ENCODE measurements at places on chromosomes 16 and 17. TPM values are rescaled to one million over a fixed set of nuclear protein-coding genes. Genes with fewer than 3 reads are reported as not detected.

The TBC1D26 gene
- polyA plus RNA-seq: not detected

The TPSAB1 gene
- not detected for polyA plus RNA-seq

The HP gene
- not detected for polyA plus RNA-seq

The IRX3 gene
- polyA plus RNA-seq: not detected

The FBXO39 gene
- polyA plus RNA-seq: 0.12 TPM

The GGT6 gene
- polyA plus RNA-seq: not detected

The MAF gene
- polyA plus RNA-seq: 0.07 TPM

The KRT25 gene
- polyA plus RNA-seq: not detected

The TMEM106A gene
- polyA plus RNA-seq: 4.5 TPM

The CTRB2 gene
- not detected for polyA plus RNA-seq

The TACO1 gene
- 23.2 TPM for polyA plus RNA-seq

The KRT31 gene
- not detected for polyA plus RNA-seq

The ERBB2 gene
- 21.2 TPM for polyA plus RNA-seq

The SLC25A39 gene
- polyA plus RNA-seq: 43.4 TPM

- no peak for DNase-seq
Measured at GRCh38 chr17:52237151-52237550, 78.6 kb upstream of the CA10 start.

DNA sequence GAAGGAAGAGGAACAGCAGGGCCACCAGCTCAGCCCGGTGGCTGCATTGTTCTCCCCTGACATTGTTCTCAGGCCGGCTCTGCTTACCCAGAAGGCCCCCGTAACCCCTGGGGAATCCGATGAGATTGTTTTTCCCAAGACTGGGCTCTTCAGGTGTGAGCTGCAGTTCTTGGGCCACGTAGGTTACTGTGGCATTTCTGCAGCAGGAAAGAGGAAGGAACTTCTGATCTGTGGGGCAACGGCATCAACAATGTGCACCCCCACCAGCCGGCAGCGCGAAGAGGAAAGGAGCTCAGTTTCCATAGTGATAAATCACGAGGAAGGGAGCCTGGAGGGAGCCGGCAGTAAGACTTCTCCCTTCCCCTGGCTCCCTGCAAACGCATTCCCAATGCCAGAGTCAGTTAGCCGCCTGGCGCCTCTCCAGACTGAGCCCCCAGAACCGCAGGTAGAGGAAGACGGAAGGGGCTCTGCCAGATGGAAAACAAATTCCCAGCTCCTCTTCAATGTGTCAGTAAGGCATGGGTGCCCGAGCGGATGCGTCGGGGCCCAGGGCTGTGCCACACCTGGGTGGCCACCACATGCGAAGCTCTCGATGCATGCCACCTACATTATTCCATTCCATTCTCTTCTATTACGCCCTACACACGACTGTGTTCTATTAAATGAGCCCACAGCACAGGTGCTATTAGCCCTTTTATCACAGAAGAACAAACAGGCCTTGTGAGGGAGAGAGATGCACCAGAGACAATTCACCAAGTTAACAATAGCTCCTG lies 21.5 kb upstream of the PECAM1 start:
- DNase-seq: no peak

GRCh38 chr17:31272236-31272635 lies 24.8 kb downstream of the OMG start:
- DNase-seq: no peak

DNA sequence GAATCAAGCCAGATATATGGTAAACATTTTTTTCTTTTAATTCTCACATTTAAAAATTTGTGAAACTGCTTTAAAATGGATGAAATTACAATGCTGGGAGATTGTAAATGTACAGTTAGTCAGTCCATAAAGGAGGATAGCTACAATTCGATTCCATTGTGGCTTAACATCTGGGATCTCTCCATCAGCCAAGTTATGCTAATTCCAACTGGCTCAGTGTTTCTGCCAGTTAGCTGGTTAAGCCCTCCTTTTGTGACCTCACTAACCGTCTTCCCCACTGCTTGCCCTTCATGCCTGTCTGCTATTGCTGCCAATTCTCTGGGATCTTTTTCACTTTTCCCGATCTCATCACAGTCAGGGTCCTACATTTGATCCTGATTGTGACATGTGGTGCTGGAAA lies 1347.6 kb downstream of the CDH11 start:
- no peak for DNase-seq

DNA sequence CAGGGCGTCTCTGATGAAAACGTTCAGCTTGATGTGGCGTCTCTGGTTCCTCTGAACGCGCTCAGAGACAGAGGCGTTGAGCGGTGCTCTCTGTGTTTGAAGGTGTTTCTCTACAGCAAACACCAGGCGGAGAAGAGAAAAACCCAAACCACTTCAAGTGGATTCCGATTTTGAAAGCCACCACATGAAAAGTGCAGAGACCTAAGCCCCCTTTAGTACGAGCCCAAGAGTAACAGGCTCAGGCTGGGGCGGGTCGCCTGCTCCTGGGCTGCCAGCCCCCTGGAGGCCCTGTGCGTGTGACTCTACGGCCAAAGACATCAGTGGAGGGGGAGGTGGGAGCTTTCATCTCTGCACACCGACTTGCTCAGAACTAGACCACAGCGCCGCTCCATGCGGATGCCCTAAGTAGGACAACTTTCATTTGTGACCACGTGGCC lies 328.4 kb downstream of the MAF start:
- no peak for DNase-seq

DNA sequence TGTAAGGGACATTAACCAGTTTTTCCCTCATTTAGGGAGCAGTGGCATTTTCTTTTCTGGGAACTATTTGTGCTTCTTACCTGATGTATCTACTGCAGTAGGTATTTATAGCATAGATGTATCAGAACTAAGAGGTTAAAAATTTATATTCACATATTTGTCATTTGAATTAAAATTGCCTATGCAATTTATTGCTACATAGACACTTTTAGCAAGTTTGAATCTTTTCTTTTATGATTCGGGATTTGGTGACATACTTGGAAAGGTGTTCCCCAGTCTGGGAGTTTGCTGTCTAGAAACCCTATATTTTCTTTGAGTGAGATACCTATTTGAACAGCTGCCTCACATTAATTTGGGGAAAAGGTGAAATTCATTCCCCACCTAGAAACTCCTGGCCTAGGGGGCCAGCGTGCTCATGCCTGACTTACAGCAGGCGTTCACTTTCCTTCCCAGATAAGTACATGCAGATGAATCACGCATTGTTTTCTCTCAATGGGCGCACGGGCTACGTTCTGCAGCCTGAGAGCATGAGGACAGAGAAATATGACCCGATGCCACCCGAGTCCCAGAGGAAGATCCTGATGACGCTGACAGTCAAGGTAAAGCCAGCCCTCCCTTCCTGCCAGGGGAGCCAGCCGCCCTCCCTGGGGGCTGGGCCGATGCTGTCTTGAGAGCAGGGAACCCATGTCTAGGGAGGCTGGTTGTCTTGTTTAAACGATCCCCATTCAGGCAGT lies 73.8 kb downstream of the SDR42E1 start:
- no peak for DNase-seq

GRCh38 chr17:30922235-30923030 lies 688 bp downstream of the ADAP2 start:
- DNase-seq: no peak

DNA sequence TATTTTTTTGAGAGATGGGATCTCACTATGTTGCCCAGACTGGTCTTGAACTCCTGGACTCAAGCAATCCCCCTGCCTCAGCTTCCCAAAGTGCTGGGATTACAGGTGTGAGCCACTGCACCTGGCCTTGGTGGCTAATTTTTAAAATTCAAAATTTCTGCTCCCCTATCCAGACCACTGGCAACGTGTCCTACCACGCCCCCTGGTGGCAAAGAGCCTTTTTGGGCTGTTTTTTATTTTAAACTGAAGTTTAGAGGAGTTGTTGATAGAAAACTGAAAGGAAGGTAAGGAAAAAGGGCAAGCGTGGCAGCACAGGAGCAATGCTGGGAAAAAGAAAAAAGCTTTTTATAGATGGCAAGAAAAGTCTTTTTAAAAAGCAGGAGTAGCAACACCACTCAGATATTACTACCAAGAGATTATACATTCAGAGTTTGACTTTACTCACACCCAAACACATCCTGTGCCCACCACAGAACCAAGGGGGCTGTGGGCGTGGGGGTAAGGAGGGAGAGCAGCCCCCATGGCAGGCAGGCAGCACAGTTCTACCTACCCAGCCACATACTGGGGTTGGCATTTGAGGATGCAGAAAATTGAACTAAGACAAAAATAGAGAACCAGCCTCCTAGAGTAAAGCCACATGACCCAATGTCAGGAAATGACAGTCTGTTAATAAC lies 4.2 kb upstream of the MXRA7 start:
- DNase-seq: no peak

DNA sequence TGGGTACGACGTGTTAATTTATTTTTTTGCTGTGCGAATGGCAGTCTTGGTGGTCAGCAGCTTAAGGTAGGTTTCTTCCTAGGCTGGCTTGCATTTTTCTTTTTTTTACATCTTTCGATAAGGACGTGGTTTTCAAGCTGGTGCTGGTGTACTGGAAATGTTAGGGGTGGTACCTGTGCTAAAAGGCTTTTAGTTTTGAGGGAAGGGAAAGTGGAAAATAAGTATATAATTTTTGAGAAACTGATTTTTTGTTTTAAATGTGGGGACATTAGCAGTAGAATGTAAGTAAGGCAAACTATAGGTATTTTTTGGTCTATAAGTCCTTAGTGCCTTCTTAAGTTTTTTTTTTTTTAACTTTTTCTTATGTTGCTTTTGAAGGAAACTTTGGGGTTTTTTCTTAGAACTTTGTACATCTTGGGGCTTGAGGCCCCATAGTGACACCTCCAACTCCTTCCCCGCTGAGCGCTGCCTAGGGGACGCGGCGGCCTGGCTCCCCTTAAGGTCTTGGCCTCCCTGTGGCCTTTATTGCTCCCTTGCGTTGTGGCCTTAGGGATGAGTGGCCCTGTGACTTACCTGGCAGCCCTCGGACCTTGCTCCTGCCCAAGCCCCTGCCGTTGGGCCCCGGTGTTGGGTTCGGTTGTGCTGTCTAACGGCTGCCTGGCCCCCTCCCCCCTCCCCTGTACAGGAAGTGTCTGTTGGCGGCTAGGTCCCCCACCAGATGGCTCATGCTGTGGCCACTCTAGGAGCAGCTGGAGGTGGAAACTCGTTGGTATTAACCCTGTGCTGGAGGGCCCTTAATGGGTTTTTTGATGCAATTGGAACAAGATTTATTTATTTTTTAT lies 88.0 kb upstream of the RPRML start:
- peak; percentile 76 for DNase-seq

DNA sequence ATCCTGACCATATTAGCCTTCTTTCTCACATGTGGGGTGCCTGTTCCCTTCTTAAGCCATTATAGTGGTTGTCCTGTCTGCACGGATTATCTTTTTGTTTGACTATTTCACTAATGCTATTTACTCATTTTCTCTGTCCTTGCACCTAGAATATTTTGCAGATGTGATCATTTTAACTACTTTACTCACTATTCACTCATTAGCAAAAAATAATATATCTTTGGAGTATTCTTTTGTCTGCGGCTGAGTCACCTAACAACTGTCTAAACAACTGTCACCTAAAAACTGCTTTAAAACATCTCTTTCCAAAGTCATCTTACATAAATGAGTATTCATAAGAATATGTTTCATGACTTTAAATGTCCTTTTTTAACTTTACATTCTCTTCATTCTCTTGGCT lies 87.4 kb downstream of the KCNJ2 start:
- no peak for DNase-seq

DNA sequence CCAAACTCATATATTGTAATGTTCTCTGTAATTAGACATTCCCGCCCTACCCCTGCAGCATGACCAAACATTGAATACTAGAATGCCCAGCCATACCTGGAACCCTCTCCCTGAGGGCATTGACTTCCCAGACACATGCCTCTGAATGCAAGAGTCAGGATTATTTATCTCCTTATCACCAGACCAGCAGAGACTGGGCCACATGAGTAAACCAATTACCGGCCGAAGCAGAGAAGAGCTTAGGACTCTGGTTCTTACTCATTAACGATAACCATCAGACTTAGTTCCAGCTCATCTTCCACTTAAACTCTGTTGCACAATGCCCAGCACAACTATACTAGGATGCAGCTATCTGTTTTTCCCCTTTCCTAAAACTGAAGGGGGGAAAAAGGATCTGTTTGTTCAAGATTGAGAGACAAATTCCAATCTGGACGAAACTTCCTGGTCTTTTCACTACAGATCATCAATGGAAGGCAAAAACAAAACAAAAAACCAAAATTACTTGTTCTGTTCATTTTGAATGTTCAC lies 88.2 kb upstream of the CORO6 start:
- no peak for DNase-seq

- no peak for DNase-seq
Measured at GRCh38 chr16:87206646-87207451, 110.3 kb downstream of the C16orf95 start.

- no peak for DNase-seq
Measured at GRCh38 chr16:70250748-70251628, 752 bp downstream of the EXOSC6 start.

DNA sequence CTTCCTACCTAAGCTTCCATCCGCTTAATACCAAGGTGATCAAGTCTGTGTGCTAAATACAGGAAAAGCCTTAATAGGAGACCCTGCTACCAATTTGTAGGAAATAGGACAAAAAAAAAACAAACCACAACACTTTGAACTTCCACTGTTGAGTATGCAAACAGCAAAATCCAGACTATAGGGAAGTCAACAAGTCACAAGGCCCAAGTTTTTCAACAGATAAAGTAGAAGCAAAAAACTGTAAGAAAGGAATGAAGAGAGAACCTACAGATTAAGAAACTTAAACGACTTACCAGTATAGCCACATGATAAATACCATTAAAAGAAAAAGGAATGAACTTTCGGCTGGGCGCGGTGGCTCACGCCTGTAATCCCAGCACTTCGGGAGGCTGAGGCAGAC lies 7.4 kb downstream of the USP22 start:
- no peak for DNase-seq

DNA sequence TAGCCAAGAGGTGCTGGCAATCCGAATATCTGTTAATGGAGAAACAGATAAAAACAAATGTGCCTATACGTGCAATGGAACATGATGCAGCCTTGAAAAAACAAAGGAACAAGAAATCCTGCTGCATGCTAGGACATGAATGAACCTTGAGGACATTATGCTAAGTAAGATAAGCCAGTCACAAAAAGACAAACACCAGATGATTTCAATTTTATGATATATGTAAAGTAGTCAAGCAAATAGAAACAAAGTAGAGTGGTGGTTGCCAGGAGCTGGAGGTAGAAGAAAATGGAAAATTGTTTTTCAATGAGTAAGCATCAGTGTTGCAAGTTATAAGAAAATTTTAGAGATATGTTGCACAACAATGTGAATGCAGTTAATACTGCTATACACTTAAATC lies 409.7 kb upstream of the CDH8 start:
- DNase-seq: no peak

- DNase-seq: no peak
Measured at GRCh38 chr16:59169168-59169567, 435.1 kb upstream of the GOT2 start.

GRCh38 chr17:81586096-81586495 lies 33.9 kb upstream of the FAAP100 start:
- no peak for DNase-seq
